ENCODE measurements at places on chromosomes 4 and X. TPM values are rescaled to one million over a fixed set of nuclear protein-coding genes. Genes with fewer than 3 reads are reported as not detected.
A peak's percentile ranks its signal among the peaks of the same experiment; 100 is the strongest.

- DNase-seq = no peak
These were observed 21.1 kb upstream of the LUZP4 start for GRCh38 chrX:115268421-115268820.

DNA sequence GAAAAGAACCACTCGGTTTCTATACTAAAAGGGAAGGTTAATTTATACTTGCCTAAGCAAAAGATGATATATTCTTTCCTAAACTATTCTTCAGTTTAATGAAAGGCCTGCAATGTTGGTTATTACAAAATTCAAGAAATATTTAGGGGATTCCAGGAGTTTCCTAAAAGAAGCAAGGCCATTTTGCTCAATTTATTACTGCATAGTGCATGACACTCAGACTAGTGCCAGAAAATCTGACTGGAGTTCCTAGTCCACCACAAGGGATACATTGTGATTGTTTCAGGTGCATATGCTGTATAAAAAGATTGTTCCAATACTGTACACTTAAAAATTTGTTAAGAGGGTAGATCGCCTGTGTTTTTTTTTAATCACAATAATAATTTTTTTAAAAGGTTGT lies 78.7 kb downstream of the CAPN6 start:
- DNase-seq = no peak

DNA sequence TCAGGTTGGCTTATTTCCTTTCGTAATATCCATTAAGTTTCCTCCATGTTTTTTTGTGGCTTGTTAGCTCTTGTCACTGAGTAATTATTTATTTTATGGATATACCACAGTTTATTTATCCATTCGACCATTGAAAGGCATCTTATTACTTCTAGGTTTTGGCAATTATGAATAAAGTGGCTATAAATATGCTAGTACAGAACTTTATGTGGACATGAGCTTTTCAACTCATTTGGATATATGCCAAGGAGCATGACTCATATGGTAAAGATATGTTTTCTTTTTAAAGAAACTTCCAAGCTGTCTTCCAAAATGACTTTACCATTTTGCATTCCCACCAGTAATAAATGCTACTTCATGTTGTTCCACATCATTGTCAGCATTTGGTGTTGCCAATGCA lies 803.6 kb downstream of the GLUD2 start:
- DNase-seq = no peak

- no peak for DNase-seq
These were observed 20.9 kb downstream of the SGMS2 start for GRCh38 chr4:107845681-107846080.

- no peak for DNase-seq
These were observed 610.4 kb downstream of the BCOR start for GRCh38 chrX:39487166-39487968.

DNA sequence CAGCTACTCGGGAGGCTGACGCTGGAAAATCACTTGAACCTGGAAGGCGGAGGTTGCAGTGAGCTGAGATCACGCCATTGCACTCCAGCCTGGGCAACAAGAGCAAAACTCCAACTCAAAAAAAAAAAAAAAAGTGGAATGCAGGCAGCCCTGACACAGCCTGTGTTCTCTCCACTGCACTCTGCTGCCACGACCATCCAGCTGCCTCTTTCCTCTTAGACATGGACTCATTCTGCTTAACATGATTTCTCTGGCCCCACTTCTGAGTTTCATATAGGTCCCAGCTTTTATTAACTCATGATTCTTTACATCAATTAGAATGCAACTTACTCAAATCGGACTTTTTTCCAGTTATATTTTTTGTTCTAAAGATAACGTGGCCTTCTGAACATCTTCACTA lies 29.6 kb downstream of the SLC10A6 start:
- no peak for DNase-seq

DNA sequence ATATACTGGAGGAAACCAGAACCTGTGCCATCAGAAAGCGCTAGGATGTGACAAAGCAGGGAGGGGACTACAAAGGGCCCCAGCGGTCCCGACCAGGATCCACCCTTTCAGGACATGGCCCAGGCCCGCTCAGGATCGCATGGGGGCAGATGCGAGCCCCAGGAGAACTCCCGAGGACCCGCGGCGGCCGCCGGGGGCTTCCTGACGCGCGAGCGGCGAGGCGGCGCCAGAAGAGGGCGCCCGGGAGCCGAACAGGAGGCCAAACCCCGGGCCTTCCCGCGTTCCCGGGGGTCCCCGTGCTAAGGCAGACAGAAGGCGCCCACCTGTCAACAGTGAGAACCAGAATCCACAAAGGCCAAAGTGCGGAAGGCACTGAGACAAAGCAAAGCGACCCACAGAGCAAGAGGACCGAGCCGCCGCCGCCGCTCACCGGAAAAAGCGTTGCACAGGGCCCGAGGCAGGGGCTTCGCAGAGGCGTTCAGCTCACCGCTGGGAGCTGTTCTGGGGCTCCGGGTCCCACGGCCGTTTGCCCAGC lies 7.3 kb upstream of the OPN1LW start:
- DNase-seq = peak; percentile 50

GRCh38 chr4:7810783-7811535 lies 128.7 kb downstream of the AFAP1 start:
- no peak for DNase-seq

- DNase-seq = no peak
These were observed 32.7 kb upstream of the SLC25A4 start for GRCh38 chr4:185110375-185110823.

DNA sequence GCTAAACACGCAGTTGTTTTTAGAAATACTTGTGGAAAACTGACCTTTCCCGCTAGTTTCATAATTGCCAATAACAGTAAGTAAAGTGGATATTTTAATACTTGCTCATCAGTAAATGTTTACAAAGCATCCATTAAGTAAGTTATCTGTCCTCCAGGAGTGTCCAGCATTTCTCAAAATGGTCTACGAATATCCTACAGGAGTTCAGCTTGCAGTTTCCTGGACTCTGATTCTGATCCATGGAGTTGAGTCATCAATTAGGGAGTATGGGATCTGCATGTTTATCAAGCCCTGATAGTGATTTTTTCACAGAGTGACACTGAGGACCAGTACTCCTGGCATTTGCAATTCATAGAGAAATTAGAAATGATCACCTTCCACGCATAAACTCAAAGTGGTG lies 325.2 kb upstream of the AADAT start:
- DNase-seq = no peak

GRCh38 chr4:168076989-168077725 lies 15.2 kb upstream of the ANXA10 start:
- peak; percentile 16 for DNase-seq

DNA sequence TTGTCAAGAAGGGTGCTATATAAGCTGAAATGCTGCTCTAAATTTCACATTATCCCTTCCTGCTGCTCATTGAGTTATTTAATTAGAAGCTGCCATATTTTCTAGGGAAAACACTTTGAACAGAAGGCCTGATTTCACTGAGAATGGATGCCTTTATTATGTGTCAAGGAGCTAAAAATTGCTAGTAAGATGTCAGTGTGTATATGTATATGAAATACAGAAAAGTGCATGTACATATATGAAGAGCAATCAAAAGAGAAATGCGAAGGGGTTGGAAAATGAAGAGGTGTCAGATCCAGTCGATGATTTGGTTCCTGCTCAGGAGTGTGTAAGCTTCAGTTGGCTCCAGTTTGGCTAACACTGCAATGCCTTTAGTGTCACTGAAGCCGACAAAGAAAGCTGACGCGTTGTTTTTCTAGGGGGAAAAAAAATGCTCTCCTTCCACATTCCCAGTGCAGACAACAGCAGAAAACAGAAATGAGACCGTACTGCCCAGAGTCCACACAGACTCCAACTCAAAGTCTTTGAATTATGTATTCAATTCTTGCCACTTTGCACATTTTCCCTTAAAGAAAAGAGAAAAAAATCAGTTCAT lies 154.2 kb downstream of the NHS start:
- DNase-seq = no peak

Gene FAM149A
- 31.0 TPM for total RNA-seq

Gene TXK
- 0.41 TPM for total RNA-seq

Gene STK26
- total RNA-seq = 0.82 TPM

Gene COL4A5
- total RNA-seq = 14.3 TPM

Gene MGAT4D
- not detected for total RNA-seq

All from frontal cortex (tissue), 4 donors.